Caco-2 (cell line): ENCODE measurements at places on chromosomes 6 and 20.

DNA sequence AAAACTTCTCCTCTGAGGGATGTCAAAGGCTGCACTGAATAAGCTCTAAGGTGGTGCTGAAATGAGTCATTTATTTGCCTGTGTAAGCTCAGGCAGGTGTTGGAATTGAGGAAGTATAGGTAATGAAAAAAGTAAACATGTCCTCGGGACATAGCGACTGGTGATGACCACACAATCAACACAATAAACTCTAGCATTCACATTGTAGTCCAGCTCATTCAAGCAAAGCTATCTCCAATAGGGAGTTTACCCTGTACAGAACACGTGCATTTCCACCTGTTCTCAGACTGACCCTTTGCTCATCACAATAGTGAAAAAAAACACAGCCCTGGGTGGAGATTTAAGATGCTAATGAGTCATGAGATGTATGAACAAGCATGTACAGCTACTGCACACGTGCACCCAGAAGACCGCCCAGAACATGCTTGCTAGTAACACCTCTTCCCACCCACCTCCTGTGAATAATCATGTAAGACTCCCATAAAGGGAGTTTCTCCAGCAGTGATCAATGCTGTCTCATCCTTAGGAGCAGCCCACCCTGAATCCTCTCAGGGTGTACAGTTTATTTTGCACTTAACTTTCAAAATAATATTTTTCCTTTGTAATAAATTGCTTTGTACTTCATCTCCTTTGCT is 33.0 kb upstream of the POU5F1 start:
- peak; percentile 52 for DNase-seq

- peak; percentile 58 for DNase-seq
Observed at GRCh38 chr6:55276745-55277530, 50.3 kb upstream of the GFRAL start.

DNA sequence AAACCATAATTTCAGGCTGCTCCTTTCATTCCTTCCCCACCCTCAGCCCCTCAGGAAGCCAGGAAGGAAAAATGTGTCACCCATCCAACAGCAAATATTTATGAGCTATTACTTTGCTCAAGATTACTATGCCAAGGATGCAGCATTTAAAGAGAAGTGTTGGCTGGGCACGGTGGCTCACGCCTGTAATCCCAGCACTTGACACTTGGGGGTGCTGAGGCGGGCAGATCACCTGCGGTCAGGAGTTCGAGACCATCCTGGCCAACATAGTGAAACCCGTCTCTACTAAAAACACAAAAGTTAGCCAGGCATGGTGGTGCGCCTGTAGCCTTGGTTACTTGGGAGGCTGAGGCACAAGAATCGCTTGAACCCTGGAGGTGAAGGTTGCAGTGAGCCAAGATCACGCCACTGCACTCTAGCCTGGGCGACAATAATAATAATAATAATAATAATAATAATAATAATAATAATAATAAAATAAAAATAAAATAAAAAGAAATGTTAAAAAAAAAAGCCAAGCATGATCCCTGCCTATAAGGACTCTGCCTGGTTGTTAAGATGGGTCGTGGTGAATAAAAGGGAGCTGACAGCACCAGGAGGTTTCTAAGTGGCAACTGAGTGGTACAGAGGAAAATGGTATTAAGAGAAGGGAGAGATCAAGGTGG is 20.5 kb upstream of the TIAM2 start:
- DNase-seq: no peak

GRCh38 chr6:28658475-28659249 is 133.0 kb downstream of the GPX5 start:
- DNase-seq: no peak

- no peak for DNase-seq
Observed at GRCh38 chr20:19617256-19617655, 140.8 kb upstream of the RIN2 start.

- DNase-seq: no peak
Observed at GRCh38 chr20:53445321-53445731, 148.3 kb downstream of the ZNF217 start.
